ENCODE measurements at places on chromosomes 13 and 19. TPM values are rescaled to one million over a fixed set of nuclear protein-coding genes. Genes with fewer than 3 reads are reported as not detected.

Gene ZNF729
- polyA plus RNA-seq, result not detected

DNA sequence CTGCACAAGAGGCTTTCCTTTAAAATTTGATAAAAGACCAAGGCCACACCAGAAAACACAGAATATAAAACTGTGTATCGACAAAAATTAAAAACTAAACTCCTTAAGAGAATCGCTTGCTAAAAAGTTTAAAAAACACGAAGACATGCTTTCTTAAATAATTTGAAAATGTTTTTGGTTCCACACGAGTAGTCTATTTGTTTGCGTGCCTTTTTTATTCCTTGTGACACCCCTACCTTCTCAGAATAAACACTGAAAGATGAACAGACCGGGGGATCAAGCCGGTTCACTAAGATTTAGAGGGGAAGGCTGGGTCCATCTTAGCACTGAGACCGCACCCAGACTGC, 256.4 kb upstream of the STARD13 start:
- DNase-seq, result no peak

DNA sequence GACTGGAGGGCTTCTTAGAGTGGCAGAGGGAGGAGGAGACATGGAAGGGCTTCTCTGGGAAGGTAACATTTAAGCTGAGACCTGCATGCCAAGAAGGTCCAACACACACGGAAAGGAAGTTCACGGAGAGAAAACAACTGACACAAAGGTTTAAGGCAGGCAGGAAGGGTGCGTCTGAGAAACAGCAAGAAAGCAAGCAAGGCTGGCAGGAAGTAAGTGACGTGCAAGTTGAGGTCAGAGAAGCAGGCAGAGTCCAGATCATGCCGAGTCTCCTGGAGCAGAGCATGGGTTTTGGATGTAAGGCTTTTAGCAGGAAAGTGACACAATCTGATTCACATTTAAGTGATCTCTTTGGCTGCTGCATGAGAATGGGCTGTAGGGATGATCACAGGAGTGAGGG, 60.5 kb downstream of the ATP7B start:
- DNase-seq, result no peak

Gene LGI4
- 0.07 TPM for polyA plus RNA-seq

- no peak for DNase-seq
Measured at GRCh38 chr13:106357198-106357597, 178.3 kb downstream of the EFNB2 start.

DNA sequence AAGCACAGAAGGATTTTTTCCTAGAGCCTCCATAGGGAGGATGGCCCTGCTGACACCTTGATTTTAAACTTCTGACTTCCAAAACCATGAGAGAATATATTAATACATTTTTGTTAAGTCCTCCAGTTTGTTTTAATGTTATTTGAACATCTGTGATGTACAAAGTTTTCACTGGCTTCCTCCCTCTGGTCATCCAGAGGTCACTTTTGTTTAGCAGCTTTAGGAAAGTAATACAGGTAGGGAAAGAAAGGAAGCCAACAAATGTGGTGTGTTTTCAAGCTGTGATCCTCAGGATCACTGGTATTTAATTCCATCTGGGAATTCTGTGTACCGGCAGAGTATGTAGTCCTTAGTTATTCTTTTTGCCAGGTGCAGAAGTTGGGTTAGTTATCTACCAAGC, 488.8 kb upstream of the ATXN8OS start:
- DNase-seq, result no peak

Gene TMEM272
- polyA plus RNA-seq, result not detected

Gene SULT2A1
- polyA plus RNA-seq, result not detected

GRCh38 chr19:11507370-11508078, 1.9 kb upstream of the ZNF653 start:
- no peak for DNase-seq

DNA sequence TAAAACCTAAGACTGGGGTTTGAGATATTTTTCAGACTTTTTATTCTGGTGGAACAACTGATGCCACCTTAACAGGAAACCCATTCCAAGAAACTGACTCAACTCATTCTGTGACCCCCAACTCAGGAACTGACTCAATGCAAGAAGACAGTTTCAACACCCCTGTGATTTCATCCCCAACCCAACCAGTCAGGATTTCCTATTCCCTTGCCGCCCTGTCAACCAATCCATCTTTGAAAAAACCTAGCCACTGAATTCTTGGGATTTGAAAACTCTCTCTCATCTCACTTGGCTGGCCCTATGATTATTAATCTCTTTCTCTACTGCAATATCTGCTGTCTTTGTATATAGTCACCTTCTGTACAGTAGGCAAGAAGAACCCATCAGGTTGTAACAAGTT, 1211.9 kb upstream of the ATXN8OS start:
- DNase-seq, result no peak

Gene COL4A1
- 210 TPM for polyA plus RNA-seq

Gene PRRG2
- polyA plus RNA-seq, result 0.31 TPM

Gene RABAC1
- 149 TPM for polyA plus RNA-seq

Gene OSCAR
- 0.22 TPM for polyA plus RNA-seq

Gene ZSCAN18
- polyA plus RNA-seq, result 12.7 TPM

DNA sequence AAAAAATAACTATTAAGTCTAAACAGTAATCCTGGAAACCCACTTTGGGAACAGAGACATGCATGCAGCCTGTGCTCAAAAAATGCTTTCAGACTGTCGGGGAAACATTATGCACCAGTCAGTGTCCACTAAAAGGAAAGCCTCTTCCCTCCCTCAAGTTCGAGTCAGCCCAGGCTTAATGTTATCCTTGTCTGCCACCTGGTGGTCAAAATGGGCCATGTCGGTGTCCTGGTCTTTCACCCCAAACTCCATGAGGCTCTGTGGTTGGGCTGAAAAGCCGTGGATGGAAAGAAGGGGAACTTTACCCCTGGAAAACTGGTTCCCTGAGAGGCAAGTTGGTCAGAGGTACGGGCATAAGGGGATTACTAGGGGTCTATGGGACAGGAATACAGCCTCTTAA, 88.4 kb upstream of the ZNF492 start:
- no peak for DNase-seq

Data from AG04450 (cell line).